CD4-positive, alpha-beta T cell treated with Interleukin-6 for 4 hours (primary cell): ENCODE measurements at places on chromosomes 3 and 15.

DNA sequence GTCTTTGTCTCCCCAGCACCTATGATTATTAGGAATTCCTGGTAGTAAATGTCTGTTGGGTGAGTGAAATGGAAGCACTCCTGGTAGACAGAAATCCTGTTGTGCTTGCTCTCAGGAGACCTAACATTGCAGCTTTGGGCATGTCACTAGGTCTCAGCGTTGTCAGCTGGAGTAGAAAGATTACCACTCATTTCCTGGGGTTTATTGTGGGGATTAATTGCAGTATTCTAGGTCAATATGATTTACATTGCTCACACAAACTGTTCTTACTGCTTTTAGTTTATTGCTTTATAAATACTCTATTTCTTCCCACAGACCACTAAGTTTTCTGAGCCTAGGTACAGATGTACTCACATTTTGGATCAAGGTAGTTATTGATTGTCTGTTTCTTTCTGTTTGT, 5.1 kb downstream of the TSEN2 start:
- no peak for DNase-seq

- DNase-seq, result no peak
These were observed 338.0 kb upstream of the KCNH8 start for GRCh38 chr3:18810306-18810661.

GRCh38 chr15:54428596-54428995, 450.4 kb downstream of the UNC13C start:
- DNase-seq, result no peak

DNA sequence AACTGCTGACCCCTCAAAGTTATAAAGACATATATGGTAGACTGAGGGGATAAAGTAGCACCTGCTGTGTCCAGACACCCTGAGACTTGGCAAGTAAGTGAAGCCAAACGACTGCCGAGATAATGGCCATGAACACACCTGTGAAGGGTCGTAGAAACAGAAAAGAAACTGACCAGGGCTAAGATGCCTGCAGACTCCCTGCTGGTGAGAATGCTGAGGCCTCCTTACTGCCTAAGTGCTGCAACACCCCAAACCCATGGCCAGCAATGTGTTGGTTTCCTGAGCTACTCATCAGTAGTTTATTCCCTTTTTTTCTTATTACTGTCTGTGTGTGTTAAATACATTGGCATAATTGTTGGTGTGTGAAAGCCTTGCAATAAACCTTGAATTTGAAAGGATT, 233.8 kb downstream of the ZNF385D start:
- DNase-seq, result no peak

GRCh38 chr15:75112848-75113492, 88.7 kb upstream of the C15orf39 start:
- DNase-seq, result no peak

DNA sequence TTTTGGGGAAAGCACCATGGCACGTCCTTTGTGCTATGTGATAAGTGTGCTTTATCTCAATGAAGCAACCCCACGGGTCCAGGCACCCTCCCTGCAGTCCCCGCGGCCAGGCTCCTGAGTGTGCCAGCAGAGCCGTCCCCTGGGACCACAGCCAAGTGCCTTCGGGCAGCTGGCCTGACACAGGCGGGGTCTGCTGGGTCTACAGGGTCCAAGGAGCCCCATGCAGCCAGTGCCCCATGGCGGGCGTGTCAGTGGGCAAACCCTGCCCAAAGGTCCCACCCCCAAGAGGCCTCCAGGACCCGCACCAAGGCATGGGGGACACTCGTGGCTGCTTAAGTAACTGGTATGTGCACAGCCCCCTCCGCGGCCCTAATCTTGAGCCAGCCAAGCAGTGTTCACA, 35.3 kb downstream of the KLHL25 start:
- no peak for DNase-seq

DNA sequence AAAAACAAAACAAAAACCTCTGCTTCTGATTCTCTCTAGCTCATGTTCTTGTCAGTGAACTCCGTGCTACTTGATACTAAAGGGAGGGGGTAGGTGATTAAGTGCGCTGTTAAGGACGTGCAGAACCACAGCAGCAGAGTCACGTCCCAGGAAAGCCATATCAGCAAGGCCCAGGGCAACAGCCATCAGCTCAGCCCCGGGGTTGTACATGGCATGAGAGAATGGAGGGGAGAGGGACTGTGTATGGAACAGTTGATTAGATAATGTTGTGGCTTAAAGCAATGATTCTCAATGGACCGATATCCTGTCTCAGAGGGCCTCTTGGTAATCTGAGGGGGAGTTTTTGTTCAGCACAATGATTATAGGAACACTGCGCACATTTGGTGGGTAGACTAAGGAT, 27.6 kb downstream of the C2CD4A start:
- no peak for DNase-seq

DNA sequence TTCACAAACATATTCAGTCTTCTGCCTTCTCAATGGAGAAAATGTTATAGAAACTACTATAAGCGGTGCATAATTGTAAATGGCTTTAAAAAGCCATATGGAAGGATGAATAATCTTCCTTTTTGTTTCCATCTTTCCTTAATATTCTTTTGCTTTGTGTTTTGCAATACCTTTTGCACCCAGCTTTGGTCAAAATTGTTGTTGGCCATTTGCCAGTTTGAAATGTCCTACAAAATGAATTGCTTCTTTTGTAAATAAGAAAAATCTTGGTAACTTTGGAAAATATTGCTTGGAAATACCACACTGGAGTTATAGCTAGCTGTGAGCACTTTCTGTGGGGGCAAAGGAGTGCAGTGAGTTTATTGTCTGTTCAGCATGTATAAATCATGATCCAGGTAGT, 93.5 kb upstream of the NR2F2 start:
- no peak for DNase-seq

DNA sequence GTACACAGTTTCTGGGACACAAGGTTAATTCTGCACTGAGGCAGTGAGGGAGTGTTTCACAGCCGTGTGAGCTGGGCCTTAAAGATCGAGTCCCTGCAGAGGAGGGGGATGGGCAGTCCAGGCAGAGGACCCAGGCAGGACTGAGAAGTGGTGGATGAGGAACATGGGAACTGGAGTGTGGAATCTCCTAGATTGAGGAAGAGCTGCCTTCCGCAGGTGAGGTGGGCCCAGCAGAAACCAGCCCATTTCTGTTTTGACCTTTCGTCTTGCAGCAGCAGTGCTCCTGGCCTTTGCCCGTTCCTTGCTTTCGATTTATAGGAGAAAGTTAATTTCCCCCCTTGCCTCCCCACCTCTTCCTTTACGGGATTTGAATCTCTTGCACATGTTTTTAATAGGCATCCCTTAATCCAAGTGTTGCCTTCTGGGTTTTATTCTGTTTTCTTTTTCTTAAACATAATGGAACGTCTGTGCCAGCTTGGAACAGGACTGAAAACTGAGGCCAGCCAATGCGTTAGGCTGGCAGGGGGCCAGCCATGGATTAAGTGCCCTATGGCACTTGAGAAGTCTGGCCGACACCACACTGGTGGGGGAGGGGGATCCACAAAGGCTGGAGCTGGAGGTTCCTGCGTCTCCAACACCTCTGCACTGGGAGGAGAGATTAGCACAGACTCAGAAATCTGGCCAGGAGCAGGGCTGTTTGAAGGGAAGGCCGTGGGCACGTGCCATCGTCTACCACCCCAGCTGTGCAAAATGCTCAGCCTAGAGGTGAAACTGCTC, 78.1 kb downstream of the AAGAB start:
- DNase-seq, result no peak
